Ovary (tissue), 10 donors: ENCODE measurements at places on chromosomes 4 and X. TPM values are rescaled to one million over a fixed set of nuclear protein-coding genes. Genes with fewer than 3 reads are reported as not detected.

Gene GAB3
- 4.0 TPM for polyA plus RNA-seq

Gene GRIA3
- 1.2 TPM for polyA plus RNA-seq

Gene TIMM8A
- polyA plus RNA-seq = 7.0 TPM

Gene PHEX
- 18.9 TPM for polyA plus RNA-seq

Gene DOK7
- not detected for polyA plus RNA-seq

Gene NCBP2L
- polyA plus RNA-seq = 0.20 TPM

Gene CITED1
- not detected for polyA plus RNA-seq

Gene TRIM60
- not detected for polyA plus RNA-seq

DNA sequence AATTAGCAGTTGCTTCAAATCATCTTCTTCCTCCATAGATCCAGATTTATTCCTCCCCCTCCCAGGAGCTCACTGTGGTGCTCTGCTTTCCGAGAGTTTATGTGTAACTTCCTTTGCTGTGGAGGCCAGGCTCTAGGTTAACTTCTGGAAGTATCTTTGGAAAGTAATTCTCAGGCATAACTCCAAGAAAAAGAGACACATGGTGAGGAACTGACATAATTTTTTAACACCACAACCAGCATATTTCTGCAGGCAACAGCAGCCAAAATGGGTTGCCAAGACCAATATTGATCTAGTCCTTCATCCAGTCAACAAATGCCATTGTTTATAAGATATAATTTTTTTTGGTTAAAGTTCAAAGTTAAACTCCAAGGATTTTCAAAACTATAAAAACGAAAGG is 114.5 kb upstream of the RBPJ start:
- DNase-seq = no peak

DNA sequence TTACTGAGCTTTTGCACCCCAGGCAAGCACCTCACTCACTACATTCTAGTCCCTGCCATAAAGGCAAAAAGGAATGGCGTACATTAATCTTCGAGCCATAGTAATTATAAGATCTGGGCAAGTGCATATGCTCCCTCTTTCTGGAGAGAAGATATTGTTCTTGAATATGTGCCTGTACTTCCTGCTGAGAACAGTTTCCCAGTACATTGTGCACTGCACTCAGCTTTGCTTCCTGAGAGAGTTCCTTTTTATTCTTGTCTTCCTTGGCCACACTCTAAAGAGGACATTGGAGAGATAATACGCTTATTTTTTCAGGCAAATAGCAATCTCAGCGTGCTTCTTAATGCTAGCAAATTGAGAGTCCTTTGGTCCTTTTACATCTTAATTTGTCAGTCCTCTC is 909.0 kb upstream of the PCDH10 start:
- DNase-seq = no peak

DNA sequence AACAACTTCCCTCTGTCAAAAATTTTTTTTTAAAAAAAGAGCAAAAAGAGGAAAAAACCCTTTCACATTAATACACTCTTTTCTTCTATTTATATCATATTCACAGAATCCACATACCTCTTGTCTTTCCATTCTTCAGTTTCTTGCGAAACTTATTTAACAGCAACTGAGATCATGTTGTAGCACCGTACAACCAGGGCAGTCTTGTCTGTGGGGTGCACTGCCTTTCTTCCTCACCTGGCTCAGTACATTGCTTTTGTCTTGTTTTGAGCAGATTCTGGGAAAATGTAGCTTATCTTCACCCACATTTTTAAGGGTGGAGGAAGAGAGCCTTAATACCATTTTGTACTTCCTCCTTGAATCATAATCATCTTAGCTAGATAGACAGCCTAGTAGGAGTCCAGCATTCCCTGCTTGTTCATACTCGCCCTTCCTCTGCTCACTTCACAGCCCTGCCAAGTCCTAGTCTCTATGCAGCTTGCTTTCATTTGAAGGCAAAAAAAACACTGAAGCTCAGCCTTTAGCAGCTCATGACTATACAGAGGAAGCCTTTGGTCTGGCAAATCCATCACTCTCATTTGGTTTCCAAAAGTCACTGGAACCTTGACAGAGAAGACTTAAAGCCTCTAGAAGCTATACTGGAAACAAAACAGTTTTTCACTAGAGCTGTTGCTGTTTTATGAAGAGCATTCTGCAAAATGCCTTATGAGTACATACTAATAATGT is 140.6 kb upstream of the BANK1 start:
- no peak for DNase-seq

GRCh38 chr4:86968547-86968946 is 33.7 kb downstream of the AFF1 start:
- DNase-seq = no peak

DNA sequence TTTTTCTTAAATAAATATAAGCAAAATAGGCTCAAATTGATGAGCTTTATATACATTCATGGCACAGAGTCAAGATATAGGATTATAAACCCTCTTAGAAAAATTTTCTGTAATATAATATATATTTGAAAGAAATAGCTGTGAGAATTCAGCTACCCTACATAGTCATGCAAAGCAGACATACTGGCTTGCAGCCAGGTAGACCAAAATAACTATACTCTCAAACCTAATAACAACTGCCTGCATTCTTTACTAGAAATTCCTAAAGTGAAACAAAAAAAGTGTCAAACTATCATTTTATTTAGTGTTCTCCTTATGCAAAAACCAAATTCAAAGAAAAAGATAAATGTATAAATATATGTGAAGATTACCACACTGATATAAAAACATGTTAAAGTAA is 1390.2 kb downstream of the C4orf33 start:
- DNase-seq = no peak

GRCh38 chr4:13917015-13917414 is 289.5 kb upstream of the BOD1L1 start:
- no peak for DNase-seq

DNA sequence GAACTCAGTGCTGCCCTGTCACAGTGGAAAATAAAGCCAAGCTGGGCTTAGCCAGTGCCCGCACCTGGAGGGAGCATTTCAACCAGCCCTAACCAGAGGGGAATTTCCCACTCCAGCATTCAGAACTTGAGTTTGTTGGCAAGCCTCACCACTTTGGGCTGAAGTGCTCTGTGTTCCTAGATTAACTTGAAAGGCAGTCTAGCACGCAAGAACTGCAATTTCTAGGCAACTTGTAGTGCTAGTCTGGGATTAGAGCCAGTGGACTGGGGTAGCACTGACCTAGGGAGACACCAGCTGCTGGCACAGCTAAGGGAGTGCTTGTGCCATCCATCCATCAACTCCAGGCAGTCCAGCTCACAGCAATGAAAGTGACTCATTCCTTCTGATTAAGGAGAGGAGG is 1060.6 kb upstream of the GRID2 start:
- no peak for DNase-seq

- DNase-seq = no peak
Measured at GRCh38 chrX:17432158-17432557, 57.2 kb downstream of the NHS start.

- no peak for DNase-seq
Measured at GRCh38 chr4:2787230-2788100, 5.4 kb upstream of the SH3BP2 start.

GRCh38 chr4:172173206-172173605 is 360.0 kb downstream of the GALNTL6 start:
- no peak for DNase-seq

DNA sequence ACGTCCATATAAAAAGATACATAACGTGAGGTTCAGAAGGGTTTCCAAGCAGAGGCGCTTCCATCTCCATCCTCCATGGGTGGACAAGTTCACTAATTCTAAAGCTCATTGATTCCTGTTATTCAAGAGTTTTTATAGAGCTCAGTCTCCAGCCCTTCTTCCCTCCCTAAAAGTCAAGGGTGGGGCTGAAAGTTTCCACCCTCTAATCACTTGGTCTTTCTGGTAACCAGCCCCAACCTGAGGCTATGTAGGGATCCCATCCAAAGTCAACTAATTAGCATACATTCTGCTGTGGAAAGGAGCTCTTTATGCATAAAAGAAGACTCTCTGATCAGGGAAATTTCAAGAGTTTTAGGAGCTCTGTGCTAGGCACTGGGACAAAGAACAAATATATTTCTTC is 46.9 kb upstream of the VEGFC start:
- DNase-seq = no peak

GRCh38 chr4:23789762-23790161 is 100.1 kb downstream of the PPARGC1A start:
- no peak for DNase-seq

DNA sequence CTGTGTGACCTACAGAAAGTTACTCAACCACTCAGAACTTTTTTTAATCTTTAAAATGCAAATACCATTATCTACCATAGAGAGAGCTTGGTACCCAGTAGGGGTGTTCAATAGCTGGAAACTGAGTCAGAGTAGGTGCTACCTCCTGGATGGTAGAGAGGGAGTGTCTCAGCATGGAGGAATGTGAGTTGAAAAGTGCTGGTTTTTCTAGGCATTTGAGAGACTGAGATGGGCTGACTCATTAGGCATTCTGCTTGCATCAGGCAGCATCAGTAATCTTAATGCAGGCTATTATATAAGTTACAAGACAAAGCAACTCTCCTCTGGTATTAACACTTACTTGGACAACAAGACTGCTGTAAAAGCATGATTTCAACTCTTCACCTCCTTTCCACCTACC is 70.9 kb upstream of the ARHGEF9 start:
- DNase-seq = no peak

DNA sequence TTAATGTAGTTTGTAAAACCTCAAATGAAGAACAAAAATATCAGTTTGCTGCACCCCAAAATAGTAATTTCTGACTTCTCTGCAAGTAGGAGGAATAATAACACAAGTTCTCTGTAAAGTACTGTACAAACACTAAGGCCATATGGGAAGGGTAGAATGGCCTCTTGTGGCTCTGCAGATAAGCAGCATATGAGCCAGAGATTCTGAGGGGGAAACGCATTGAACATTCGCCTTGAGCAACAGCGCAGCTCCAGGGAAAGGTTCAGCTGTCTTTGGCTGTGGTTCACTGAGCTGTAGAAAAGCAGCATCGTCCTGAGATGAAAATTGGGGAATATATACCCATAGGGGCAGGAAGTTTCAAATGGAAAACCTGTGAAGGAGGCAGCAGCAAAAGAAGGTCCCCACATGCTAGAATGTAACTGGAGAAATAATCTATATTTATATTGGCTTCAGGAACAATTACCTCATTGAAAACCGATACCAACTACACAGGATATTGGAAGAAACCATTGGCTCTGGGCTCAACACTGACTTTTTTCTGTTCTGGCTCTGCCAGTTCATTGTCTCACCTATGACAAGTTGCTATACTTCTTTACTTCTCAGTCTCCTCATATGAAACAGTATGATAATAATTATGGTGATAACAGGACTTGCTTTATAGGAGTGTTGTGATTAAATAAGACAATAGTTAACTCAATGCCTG is 357.6 kb upstream of the CPEB2 start:
- DNase-seq = no peak

DNA sequence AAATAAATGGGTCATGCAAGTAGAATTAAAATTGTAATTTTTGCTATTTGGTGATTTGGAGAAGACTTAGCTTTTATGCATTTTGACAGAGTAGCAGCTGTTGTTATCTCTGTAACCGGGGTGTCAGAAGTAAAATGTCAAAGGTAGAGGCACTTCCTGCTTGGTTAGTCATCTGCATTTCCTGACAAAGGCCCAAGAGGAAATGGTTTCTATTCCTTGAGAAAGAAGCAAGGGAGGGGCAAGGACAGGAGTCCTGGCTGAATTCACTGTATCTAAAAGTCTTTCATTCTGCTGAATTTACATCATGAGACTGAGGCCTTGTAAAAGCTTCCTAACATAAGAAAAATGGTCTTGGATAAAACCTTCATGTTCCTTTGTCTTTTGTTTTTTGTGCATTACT is 550.9 kb upstream of the BOD1L1 start:
- DNase-seq = no peak

- no peak for DNase-seq
Measured at GRCh38 chr4:185256446-185256845, 47.0 kb downstream of the SNX25 start.

- DNase-seq = no peak
Measured at GRCh38 chr4:110367156-110367555, 108.8 kb upstream of the ENPEP start.
